ENCODE measurements at places on chromosomes 7 and 10.
A peak's percentile ranks its signal among the peaks of the same experiment; 100 is the strongest.

- no peak for DNase-seq
These were observed 206.5 kb upstream of the ZMIZ1 start for GRCh38 chr10:78862328-78862640.

- DNase-seq, result no peak
These were observed 40.7 kb downstream of the RALA start for GRCh38 chr7:39664057-39664456.

DNA sequence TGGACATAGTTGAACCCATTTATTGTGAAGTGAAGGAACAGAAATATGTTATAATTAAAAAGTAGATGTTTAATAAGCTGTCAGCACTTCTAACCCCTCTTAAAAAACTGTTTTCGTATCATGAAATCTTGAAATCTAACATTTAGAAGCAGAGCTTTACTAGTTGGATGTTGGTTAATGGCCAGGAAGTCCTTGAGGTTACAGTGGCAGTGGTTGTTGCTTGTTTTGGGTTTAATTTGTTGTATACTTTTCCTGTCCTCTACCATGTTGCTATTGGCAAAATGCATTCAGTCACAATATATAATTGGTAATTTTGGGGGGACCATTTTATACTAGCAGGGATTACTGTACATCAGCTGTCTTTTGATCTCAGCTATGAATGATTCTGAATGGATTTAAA lies 60.7 kb downstream of the EXOC4 start:
- no peak for DNase-seq

DNA sequence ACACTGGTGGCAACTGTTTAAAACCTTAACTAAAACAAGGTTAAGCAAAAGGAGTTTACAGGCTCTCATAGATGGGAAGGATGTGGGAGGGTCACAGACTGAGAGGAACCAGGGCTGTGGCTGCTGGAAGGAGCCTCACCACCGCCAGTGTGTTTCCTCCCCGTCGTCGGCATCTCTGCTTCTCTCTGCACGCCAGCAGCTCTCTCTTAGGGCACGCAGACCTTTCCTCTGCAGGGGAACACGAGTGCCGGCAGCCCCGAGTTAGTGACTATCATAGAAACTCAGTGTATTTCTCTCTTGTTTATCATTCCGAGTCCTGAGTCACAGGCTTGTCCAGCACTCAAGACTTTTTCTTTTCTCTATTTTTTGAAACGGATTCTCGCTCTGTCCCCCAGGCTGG lies 8.1 kb upstream of the SH2D4B start:
- DNase-seq, result peak; percentile 29

DNA sequence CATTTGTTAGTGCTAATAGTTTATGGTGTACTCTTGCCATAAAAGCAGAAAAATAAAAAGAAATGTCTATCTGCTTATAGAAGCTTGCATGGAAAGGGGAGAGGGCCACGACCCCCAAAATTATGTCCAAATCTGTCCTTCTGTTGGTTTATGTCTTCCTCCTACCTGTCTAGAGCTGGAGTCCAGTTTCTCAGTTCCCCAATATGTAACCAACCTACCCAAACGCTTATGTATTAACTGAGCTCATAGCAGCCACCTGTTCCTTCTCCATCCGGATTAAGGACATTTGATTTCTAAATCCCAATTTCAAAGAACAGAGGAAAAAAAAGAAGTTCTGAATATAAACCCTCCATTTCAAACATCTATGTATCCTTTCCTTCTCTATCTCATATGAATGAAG lies 30.3 kb upstream of the TPK1 start:
- DNase-seq, result no peak

GRCh38 chr10:75243426-75243825 lies 7.7 kb upstream of the COMTD1 start:
- DNase-seq, result no peak

- no peak for DNase-seq
These were observed 153.2 kb upstream of the ADO start for GRCh38 chr10:62651341-62651740.

- DNase-seq, result no peak
These were observed 381.8 kb upstream of the NFE2L3 start for GRCh38 chr7:25770235-25770634.

DNA sequence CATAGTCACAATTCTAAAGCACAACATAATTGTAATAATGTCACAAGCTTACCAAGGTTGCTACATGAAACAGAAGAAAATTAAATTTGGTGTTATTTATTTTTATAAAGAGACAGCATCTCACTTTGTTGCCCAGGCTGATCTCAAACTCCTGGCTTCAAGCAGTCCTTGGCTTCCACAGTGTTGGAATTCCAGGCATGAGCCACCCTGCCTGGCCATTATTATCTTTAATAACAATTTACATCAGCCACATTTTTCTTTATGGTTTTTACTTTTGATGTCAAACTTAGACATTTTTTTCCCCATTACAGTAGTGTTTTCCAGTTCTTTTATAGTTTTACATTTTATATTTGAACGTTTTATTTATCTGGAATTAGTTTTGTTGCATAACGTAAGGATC lies 46.7 kb downstream of the BMPR1A start:
- no peak for DNase-seq

DNA sequence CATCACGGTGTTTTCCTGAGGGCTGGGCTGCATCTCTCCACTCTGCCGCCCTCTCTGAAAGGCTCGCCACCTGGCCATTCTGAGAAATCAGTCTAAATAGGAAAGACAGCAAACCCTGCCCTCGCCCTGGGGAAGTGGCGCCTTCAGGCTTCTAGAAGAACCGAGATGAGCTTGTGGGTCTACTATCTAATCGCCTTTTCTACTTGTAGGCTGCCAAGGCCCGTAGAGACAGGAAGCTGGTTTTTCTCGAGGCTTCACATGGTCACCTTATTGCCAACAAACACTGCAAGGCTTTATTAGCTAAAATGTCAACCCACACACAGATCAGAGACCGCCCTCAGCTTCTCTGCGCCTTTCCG lies 21.4 kb downstream of the LAT2 start:
- no peak for DNase-seq

GRCh38 chr7:117808341-117808757 lies 64.9 kb downstream of the CTTNBP2 start:
- no peak for DNase-seq

GRCh38 chr10:110591760-110592159 lies 24.3 kb downstream of the SMC3 start:
- no peak for DNase-seq

DNA sequence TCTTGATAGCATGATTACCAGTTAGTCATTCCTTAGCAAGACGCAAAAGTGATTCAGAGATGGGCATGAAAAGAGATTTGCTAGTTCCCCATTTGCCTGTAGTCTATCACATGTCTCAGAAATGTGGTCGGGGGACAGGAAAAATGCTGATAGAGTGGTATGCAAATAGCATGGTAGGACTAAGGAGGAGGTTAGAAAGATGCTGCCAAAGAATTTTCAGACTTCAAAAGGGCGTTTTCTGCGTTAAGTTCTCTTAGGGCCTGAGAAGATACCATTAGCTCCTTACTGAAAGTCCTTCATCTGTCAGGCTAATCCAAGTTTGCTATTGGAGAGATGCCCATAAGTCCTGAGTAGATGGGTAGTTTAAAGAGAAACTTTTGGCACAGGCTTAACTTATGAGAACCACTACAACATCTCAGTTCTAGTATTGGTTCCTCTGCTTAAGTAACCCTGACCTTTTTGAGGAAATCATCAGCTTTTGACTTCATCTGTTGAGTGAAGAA lies 2.7 kb downstream of the CALD1 start:
- no peak for DNase-seq

DNA sequence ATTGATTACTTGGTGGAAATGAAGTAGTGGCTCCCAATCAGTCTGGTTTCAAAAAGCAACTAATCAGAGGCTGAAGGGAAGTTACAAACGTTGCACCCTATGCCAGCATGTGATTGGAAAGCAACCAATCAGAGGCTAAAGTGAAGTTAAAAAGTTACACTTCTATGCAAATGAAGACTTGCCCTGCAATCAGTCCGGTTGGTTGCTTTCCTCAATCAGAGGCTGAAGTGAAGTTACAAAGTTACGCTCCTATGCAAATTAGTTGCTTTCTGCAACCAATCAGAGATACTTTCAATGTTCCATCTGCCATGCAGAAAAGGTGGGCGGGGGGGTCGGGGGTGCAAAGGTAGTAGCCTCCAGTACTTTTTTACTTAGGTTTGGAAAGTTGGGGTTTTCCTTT lies 1077.1 kb downstream of the TYW1 start:
- DNase-seq, result no peak

GRCh38 chr10:101961591-101962498 lies 94.1 kb downstream of the ARMH3 start:
- no peak for DNase-seq

DNA sequence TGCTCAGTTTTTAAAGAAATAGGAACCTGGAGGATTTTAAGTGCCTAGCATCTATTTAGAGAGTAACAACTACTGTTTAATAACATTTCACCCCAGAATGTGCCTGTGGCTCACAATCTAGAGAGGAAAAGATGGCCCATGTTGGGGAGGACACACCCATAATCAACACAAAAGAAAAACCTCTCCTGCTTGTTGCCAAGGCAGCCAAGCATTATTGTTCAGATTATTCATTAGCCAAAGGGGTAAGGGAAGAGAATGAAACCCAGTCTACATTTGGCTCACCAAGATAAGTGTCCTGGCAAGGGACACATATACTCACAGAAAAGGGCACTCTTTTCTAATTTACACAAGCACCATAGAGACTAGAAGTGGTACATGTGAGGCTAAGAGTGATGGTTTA lies 17.7 kb upstream of the IFIT1B start:
- DNase-seq, result no peak

- no peak for DNase-seq
These were observed 46.1 kb downstream of the MYL10 start for GRCh38 chr7:101582971-101583370.

DNA sequence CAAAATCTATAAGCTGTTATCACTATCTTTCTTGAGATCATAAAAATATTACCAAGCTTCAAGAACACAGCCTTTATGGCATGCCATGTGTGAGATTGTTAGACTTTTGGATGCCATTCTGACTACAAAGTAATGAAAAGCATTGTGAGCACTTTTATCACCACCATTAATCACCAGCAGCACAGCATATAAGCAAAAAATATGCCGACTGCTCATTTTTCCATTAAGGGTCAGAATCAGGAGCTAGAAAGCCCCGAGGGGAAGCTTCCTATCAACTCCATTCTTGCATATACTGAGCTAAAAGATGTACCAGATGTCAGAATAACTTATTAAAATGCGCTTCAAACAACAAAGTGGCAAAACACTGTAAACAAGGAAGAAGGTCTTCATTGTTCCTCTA lies 114.3 kb downstream of the LMBR1 start:
- no peak for DNase-seq

DNA sequence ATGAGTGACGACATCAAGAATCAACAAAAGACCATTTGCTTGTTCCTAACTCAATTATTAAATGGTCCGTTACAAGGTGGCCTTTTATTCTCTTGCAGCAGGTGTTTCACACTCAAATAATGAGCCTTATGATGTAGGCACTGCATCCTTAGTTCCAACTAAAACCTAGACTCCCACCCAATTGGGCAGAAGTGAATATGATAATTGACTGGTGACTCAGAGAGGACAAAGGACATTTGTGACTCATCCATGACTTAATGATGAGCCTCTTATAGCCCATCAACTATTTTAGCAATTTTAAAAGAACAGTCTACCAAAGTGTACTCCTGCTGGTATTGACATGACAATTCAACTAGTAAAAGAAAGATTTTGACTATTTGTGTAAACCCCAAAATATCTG lies 1027.8 kb upstream of the PHF14 start:
- DNase-seq, result no peak

DNA sequence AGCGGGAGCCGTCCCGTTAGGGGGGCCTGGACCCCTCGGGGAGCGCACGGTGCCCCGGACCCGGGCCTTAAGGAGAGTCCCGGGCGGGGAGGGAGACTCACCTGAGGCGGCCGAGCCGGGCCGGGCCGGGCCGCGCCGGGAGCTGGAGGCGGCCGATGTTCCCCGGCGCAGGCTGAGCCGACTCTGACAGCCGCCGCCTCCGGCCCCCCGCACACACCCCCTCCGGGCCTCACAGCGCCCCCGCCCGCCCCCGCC lies at the start of gene ACHE:
Gene ACHE, minus strand, starts transcription at position 188 of the 255 bp plus-strand sequence. CDS start 1,656 bp downstream, outside the sequence.
- no peak for DNase-seq

GRCh38 chr10:93722550-93722949 lies 20.2 kb upstream of the FRA10AC1 start:
- no peak for DNase-seq

GRCh38 chr10:51770709-51771108 lies 71.3 kb upstream of the CSTF2T start:
- no peak for DNase-seq

DNA sequence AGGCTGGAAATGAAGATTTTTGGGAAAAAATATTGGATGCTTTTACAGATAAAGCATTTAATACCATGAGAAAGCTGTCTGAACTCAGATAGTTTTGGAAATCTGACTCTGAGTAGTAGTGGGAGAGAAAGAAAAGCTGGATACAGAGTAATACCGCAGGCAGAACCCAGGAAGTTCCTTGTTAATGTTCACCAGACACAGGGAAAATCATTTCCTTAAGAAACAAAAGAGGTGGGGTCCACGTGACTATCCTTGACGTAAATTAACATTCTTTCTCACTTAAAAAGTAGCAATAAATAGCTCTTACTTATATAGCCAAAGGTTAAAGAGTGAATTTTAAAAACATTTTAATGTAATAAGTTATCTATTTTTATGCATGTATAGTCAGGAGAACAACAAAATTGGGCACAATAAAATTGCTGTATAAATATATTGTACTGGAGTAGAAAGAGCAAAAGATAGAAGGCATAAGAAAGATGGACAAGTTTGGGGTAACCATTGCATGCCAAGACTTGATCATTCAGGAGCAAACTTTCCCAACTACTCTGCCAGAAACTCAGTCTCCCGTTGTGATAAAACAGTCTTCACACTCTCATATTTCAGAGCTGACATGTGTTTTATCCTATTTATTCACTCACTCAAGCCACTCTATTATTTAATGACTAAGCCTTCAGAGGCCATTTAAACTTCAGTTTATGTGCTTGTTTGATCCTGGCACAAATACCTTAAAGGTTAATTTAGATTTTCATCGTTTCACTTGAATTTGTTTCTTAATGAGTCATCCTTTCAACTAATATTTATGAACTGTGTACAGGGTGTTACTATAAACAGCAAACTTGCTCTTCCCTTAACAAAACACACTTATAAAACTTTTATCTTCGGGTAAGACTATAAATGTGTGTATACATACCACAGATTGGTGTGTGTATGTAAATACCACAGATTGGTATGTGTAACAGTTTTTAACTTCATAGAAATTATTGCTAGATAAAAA lies 143.1 kb downstream of the GNAI1 start:
- DNase-seq, result no peak

GRCh38 chr10:50388181-50388580 lies 136.9 kb upstream of the ASAH2 start:
- DNase-seq, result no peak

GRCh38 chr7:27906385-27907091 lies 166.6 kb downstream of the TAX1BP1 start:
- DNase-seq, result no peak

GRCh38 chr7:55409482-55410225 lies 44.5 kb downstream of the LANCL2 start:
- no peak for DNase-seq

Measured in activated CD4-positive, alpha-beta T cell treated with anti-CD3 and anti-CD28 coated beads, Interleukin-2, amount 50 U/mL, for 48 hours (primary cell).